T-cell (primary cell): ENCODE measurements at places on chromosomes 3 and 15.
A peak's percentile ranks its signal among the peaks of the same experiment; 100 is the strongest.

- no peak for DNase-seq
Observed at GRCh38 chr15:82181371-82181770, 81.2 kb downstream of the EFL1 start.

DNA sequence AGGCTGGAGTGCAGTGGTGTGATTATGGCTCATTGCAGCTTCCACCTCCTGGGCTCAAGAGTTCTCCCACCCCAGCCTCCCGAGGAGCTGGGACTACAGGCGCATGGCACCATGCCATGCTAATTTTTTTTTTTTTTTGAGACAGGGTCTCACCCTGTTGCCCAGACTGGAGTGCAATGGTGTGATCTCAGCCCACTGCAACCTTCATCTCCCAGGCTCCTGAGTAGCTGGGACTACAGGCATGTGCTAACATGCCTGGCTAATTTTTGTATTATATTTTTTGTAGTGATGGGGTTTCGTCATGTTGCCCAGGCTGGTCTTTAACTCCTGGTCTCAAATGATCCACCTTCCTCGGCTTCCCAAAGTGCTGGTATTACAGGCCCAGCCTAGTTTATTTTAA lies 4.0 kb downstream of the TEX9 start:
- DNase-seq = no peak

- DNase-seq = no peak
Observed at GRCh38 chr3:187669675-187670504, at the start of gene SST. SST (minus strand) TSS chr3:187670394; CDS start chr3:187670291, 103 bp downstream.

- DNase-seq = no peak
Observed at GRCh38 chr3:150779402-150779858, 16.5 kb upstream of the SIAH2 start.

GRCh38 chr3:170425491-170426239 lies 7.0 kb downstream of the CLDN11 start:
- no peak for DNase-seq

- no peak for DNase-seq
Observed at GRCh38 chr15:29656636-29657475, 165.4 kb downstream of the TJP1 start.

DNA sequence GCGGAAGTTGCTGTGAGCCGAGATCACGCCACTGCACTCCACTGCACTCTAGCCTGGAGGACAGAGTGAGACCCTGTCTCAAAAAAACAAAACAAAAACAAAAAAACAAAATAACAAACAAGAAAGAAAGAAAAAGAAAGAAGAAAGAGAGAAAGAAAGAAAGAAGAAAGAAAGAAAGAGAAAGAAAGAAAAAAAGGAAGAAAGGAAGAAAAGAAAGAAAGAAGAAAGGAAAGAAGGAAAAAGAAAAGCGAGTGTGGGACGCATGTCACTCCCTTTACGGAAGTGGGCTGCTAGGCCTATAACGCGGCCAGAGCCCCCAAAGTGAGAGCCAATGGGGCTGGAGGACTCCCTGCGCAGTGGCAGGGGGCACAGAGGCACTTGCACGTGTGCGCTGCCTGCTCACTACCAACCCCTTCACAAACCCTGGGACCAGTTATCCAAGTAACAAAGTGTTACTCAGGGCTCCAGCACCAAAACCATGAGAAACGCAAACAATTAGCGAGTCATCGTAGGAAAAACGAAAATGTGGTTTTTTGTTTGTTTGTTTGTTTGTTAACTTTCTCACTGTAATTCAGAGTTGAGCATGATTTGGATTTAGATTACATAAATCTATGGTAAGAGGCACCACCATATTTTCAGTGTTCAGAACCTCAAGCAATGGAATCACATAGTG lies 40.8 kb upstream of the ATP1B3 start:
- DNase-seq = no peak

DNA sequence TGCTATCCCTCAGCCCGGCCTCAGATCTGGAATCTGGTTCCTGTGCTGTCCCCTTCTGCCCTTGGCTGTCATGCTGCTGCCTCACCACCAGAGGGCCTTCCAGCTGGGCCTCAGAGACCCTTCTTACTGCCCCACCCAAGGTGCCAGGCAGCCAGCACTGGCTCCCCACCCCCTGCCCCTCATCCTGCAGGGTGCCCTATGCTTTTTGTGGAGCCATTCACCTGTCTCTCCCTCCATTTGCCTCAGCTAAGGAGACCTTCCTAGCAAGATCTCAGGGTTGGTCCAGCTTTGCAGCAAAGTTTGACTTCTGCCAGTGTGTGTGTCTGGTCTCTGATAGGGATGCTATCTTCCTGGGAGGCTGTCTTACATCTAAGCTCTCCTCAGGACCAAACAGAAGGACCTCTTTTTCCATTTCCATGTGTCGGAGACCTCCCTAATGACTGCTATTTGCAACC lies 1.9 kb upstream of the VWA5B2 start:
- DNase-seq = peak; percentile 25

DNA sequence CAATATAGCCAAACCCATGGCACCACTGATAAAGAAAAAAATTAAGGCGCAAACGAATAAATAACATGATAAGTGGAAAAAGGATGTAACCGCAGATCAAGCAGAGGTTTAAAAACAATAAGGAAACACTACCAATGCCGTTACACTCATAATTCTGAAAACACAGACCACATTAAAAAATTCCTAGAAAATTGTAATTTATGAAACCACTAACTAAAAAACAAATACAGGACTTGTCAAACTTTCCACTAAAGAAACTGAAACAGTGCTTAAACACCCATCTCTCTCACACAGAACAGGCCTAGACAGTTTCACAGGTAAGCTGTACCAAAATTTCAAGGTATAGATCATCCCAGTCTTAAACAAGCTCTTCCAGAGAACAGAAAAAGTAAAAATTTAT lies 28.4 kb downstream of the PCSK6 start:
- no peak for DNase-seq

GRCh38 chr3:171346582-171347300 lies 113.5 kb downstream of the TNIK start:
- DNase-seq = no peak

DNA sequence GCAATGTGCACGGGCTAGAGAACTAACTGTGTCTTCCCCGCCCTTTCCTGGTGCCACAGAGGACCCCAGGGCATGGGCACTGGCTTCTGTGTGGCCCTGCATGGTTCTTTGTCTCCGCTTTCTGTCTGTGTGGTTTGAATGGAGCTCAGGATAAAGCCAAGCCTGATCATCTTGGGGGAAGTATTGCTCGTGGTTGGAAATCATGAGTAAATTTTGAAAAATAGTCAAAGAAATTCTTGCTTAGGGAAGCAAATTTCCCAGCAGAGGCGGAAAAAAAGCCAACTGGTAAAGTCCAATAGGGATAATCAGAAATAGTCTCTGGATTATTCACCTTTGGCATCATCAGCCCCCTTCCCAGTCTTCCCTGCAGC lies 55.4 kb downstream of the MAGEF1 start:
- DNase-seq = no peak

DNA sequence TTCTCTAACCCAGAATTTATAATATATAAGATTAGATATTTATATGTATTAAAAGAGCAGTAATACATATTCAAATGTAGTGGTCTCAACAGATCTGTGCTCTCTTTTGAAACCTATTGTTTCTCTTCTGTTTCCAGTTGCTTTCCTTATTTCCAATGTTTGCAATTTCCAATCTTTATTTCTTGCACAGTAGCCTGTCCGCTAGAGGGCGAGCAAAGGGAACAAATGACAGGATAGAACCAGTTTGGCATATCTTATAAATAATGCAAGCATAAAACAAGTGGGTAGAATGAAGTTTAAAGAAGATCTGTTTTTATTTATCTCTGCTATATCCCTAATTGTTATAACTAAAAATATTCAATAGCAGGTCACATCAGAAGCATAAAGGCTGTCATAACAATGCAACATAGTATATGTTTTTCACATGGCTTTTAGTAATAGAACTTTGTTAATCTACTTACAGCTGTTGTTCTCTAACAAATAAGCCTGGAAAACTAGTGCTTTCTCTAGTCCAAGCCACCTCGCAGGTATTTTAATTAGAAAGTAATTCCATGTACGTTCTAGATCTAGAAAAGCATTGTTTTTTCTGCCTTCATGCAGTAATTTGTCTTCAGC lies 15.1 kb upstream of the TCAIM start:
- peak; percentile 49 for DNase-seq

- DNase-seq = no peak
Observed at GRCh38 chr3:43794776-43795175, 104.0 kb downstream of the ABHD5 start.

DNA sequence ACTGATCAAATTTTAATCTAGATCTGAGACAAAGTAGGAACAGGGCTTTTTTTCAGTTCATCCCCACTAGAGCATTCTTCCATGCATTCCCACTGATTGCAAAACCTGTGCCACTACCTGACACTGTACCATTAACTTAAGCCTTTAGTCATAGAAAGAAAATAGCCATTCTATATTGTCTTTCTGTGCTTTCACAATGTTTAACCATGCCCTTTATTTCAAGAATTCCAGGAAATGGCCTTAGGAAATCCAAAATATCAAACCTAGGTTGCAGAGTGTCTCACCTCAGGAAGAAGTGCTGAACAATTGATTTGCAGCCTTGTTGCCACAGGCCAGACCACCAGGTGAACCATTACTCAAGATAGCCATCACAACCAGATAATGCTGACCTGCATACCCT lies 56.2 kb upstream of the TGFBR2 start:
- DNase-seq = no peak

- no peak for DNase-seq
Observed at GRCh38 chr3:137709011-137709601, 55.0 kb upstream of the SOX14 start.

- no peak for DNase-seq
Observed at GRCh38 chr3:40047406-40047805, 238.0 kb downstream of the MYRIP start.

DNA sequence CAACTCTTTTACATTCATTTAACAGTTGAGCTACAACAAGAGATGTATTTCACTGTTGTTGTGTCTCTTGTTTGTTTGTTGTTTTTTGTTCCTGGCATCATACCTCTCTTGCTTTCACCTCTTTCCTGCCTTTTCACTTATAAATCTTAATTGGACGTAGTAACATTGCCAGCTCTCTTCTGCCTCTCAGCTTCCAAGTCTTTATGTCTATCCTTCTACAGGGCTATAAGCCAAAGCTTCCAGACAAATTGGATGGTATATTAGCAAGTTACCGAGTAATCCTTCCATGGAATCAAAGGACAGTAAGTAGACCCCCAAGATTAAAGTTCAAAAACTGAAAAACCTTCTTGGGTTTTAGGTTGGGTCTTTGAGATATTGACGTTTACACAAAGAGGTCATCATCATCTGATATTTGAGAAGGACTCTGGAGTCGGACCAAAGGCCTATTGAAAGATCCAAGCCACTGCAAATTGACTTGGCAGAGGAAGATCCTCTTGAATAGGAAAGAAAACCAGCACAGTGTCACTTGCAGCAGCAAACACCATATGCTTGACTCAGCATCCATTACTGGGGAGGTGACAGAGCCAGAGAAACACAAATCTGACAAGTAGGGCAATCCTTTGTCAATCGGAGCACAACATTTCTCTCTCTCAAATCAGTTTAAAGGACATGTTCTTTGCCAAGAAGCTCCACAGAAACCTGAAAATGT lies 648.5 kb upstream of the NR2F2 start:
- DNase-seq = no peak

- no peak for DNase-seq
Observed at GRCh38 chr3:51955175-51955892, at the start of gene GPR62. GPR62 (plus strand) TSS chr3:51955381; CDS start chr3:51955653, 272 bp downstream.

DNA sequence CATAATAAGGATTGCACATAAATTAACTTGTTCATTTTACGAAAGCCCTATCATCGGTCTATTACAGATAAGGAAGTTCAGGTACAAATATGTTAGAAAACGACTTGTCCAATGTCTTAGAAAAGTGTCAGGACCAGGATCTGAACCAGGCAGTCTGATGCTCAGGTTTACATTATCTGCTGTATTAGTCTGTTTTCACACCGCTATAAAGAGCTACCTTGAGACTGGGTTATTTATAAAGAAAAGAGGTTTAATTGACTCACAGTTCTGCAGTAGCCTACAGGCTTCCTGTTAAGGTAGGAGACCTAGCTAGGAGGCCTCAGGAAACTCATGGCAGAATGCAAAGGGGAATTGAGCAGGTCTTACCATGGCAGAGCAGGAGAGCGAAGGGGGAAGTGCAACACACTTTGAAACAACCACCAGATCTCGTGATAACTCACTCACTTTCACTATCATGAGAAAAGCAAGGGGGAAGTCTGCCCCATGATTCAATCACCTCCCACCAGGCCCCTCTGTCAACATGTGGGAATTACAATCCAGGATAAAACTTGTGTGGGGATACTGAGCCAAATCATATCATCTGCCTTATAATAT lies 45.8 kb upstream of the GOLIM4 start:
- no peak for DNase-seq

- DNase-seq = no peak
Observed at GRCh38 chr3:112379020-112379690, 46.2 kb downstream of the CD200 start.

GRCh38 chr3:19527746-19528145 lies 379.4 kb downstream of the KCNH8 start:
- no peak for DNase-seq

GRCh38 chr3:194572944-194573491 lies 60.2 kb downstream of the TMEM44 start:
- DNase-seq = no peak

DNA sequence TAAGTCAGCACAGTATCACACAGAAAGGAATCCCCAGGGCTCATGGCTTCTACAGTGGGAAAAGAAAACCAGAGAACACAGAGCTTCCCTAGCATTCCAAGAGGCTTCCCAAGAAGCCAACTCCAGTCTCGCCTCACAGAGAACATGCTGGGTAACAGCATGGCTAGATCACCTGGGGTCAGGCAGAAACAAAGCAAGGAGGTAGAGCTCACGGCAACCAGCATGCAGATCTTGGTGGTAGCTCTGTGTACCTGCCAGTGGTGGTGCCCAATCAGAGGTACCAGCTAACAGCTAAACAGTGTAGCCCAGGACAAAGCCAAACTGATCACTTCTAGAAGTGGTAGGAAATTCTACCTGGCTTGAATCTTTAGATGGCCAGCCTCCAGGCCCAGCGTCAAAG lies 31.3 kb downstream of the POLQ start:
- no peak for DNase-seq

DNA sequence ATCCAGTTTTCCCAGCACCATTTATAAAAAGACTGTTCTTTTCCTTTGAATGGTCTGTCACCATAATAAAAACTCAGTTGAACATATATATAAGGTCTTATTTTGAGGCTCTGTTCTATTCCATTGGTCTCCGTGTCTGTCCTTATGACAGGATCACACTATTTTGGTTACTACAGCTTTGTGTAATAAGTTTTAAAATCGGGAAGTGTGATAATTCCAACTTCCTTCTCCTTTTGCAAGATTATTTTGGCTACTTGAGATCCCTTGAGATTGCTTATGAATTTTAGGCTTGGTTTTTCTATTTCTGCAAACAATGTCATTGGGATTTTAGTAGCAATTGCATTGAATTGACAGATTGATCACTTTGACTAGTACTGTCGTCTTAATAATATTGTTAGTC lies 35.7 kb downstream of the SACM1L start:
- DNase-seq = no peak

GRCh38 chr3:130773366-130773765 lies 26.7 kb upstream of the PIK3R4 start:
- DNase-seq = no peak
